Endothelial cell of umbilical vein (primary cell): ENCODE measurements at places on chromosomes 7 and 10. TPM values are rescaled to one million over a fixed set of nuclear protein-coding genes. Genes with fewer than 3 reads are reported as not detected.

- H3K27me3 ChIP-seq: no peaks in the 10 kb centered on the region
- DNase-seq: peak; percentile 71
- H3K27ac ChIP-seq: peak overlapping the region; percentile 47
- H3K4me3 ChIP-seq: no peak overlapping the region
- H3K4me1 ChIP-seq: peaks cover 19% of the 10 kb centered on the region
Observed at GRCh38 chr10:73940634-73941221, 29.8 kb downstream of the PLAU start.

- no peaks in the 10 kb centered on the region for H3K4me1 ChIP-seq
- H3K27me3 ChIP-seq: no peaks in the 10 kb centered on the region
- peak; percentile 44 for DNase-seq
- no peak overlapping the region for H3K27ac ChIP-seq
- no peak overlapping the region for H3K4me3 ChIP-seq
- H3K36me3 ChIP-seq: no peaks in the 10 kb centered on the region
Observed at GRCh38 chr7:113698556-113699220, 220.1 kb downstream of the PPP1R3A start.

DNA sequence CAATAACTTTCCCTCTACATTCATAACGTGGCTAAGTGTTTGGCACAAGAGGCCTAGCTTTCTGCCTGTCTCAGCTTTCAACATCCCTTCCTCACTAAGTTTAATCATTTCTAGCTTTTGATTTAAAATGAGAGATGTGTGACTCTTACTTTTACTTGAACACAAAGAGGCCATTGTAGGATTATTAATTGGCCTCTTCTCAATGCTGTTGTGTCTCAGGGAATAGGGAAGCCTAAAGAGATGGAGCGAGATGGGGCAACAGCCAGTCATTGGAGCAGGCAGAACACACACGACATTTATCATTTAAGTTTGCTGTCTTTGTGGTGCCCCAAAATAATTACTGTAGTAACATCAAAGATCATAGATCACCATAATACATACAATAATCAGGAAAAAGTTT lies 167.1 kb upstream of the TRIM24 start:
- no peak overlapping the region for H3K4me3 ChIP-seq
- peaks cover 3% of the 10 kb centered on the region for H3K4me1 ChIP-seq
- no peak for DNase-seq
- H3K36me3 ChIP-seq: no peaks in the 10 kb centered on the region
- no peak overlapping the region for H3K27ac ChIP-seq
- no peaks in the 10 kb centered on the region for H3K27me3 ChIP-seq

DNA sequence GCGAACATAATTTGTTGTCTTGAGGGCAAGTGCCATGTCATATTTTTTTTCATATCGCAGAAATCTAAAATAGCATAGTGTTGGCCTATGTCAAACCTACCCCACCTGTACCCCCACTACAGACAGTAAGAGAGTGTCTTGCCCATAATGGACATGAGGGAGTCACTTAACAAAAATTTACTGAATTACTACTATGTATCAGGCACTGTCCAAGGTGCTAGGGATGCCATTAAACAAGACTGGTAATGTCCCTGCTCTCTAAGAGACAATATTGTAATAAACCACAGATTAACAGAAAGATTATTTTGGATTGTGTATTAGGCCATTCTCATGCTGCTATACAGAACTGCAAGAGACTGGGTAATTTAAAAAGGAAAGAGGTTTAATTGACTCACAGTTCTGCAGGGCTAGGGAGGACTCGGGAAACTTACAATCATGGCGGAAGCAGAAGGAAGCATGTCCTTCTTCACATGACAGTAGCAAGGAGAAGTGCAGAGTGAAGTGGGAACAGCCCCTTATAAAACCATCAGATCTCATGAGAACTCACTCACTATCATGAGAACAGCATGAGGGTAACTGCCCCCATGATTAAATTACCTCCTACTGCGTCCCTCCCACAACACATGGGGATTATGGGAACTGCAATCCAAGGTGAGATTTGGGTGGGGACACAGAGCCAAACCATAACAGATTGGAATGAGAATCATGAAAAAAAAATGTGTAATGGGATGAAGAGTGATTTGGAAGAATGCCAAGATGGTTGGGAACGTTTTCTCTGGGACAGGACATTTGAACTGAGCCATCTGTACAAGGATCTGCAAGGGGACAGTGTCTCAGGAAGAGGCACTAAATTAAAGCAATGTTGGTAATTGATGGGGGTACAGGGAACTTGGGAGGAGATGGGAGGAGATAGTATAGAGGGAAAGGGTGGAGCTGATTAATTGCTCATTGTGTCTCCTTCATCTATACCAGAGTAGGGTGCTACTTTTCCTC lies 108.5 kb downstream of the FAM107B start:
- H3K36me3 ChIP-seq: no peaks in the 10 kb centered on the region
- no peaks in the 10 kb centered on the region for H3K27me3 ChIP-seq
- H3K27ac ChIP-seq: no peak overlapping the region

DNA sequence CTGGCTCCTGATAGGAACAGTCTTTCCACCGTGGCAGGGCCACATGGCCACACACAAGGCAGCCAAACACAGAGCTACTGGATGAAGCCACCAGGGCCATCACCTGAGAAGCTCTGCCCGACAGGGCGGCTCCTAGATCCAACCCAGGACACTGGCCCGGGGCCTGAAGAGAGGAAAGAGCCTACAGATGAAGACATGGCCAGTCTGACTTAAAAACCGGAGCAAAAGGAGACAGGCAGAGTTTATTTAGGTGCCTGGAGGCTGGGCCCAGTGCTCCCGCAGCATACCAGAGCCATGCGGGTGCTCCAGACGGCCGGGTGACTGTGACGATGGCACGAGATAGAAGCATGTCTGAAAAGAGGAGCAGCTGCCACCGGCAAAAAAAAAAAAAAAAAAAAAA lies 3.9 kb downstream of the TECPR1 start:
- H3K36me3 ChIP-seq: no peaks in the 10 kb centered on the region
- no peak for DNase-seq
- no peak overlapping the region for H3K27ac ChIP-seq

DNA sequence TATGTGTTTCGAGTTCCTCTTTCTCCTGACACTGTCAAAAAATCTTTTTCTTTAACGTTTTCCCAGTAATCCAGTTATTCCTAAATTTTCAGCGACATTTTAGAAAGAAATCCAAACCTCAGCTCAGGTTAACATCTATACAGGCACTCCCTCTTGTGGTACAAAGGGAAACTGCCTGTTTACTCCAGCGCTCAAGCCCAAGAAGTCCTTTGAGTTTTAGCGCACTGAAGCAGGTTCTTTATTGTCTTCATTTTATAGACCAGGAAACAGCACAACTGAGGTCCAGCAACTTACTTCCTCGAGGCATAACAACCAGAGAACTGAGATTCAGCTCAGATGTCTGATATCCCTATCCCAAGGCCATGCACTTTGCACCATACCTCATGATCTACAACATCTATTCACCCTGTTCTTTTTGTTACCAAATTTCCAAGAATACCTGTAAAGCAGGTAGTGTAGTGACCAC lies 287.2 kb upstream of the MKLN1 start:
- H3K36me3 ChIP-seq: no peaks in the 10 kb centered on the region
- DNase-seq: peak; percentile 82
- no peak overlapping the region for H3K4me3 ChIP-seq
- H3K27ac ChIP-seq: no peak overlapping the region

GRCh38 chr7:24152877-24153472 lies 131.0 kb upstream of the NPY start:
- no peaks in the 10 kb centered on the region for H3K27me3 ChIP-seq
- DNase-seq: no peak
- no peaks in the 10 kb centered on the region for H3K36me3 ChIP-seq
- no peaks in the 10 kb centered on the region for H3K4me1 ChIP-seq
- no peak overlapping the region for H3K4me3 ChIP-seq

DNA sequence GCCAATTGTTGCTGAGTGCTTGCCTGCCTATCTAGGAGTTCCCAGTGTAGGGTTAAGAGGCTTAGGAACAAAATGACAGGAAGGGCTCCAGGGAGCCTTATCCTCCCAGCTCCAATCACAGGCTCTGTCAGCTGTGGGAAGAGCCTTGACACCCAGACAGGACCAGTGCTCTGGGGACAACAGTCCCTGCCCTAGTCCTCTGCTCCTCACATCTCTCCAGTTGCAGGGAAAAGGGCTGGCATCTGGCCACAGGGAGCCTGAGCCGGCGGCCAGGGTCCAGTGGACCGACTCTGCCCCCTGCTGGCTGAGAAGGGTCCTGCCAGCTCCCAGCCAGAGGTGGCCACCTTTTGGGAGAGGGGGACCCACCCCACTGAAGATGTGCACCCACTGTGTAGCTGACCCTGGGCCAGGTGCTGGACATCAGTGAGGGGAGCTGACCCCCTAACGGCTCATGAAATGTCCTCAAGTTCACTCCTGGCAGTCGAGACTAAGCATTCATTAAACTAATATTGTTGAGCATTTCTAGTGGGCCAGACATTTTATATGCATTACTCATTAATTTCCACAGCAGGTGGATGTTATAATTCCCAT lies 17.6 kb downstream of the DNAJB12 start:
- peaks cover 50% of the 10 kb centered on the region for H3K4me1 ChIP-seq
- peak; percentile 72 for DNase-seq
- peaks cover 21% of the 10 kb centered on the region for H3K36me3 ChIP-seq
- no peak overlapping the region for H3K4me3 ChIP-seq
- H3K27ac ChIP-seq: peak overlapping the region; percentile 97

DNA sequence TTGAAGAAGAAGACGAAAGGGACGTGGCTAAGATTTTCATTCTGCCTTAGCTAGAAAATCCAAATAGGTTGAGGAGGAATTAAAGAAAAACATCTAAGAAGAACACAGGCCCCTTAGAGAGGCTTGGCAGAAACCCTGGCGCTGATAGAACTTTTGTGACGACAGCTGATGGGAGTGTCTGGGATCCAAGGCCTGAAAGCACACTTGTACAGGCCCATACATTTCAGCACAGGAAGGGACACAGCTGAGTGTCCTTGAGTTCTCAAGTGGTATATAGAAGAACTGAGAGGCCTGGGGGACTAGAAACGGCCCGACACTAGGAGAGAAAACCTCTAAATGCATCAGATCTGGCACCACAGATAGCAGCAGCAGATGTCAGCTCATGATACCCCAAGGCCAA lies 39.5 kb downstream of the PRPS1L1 start:
- H3K27ac ChIP-seq: no peak overlapping the region
- no peaks in the 10 kb centered on the region for H3K27me3 ChIP-seq
- no peaks in the 10 kb centered on the region for H3K4me1 ChIP-seq
- no peak for DNase-seq

- no peak for DNase-seq
- no peaks in the 10 kb centered on the region for H3K27me3 ChIP-seq
- no peaks in the 10 kb centered on the region for H3K36me3 ChIP-seq
Observed at GRCh38 chr7:25895792-25896171, 256.2 kb upstream of the NFE2L3 start.

GRCh38 chr10:3684891-3685290 lies 100.1 kb downstream of the KLF6 start:
- no peak for DNase-seq
- no peaks in the 10 kb centered on the region for H3K27me3 ChIP-seq
- no peak overlapping the region for H3K4me3 ChIP-seq
- H3K27ac ChIP-seq: no peak overlapping the region
- no peaks in the 10 kb centered on the region for H3K4me1 ChIP-seq

GRCh38 chr10:71395621-71396020 lies 1.1 kb upstream of the CDH23 start:
- H3K4me1 ChIP-seq: no peaks in the 10 kb centered on the region
- H3K27me3 ChIP-seq: peaks cover 66% of the 10 kb centered on the region
- DNase-seq: no peak
- no peak overlapping the region for H3K27ac ChIP-seq

DNA sequence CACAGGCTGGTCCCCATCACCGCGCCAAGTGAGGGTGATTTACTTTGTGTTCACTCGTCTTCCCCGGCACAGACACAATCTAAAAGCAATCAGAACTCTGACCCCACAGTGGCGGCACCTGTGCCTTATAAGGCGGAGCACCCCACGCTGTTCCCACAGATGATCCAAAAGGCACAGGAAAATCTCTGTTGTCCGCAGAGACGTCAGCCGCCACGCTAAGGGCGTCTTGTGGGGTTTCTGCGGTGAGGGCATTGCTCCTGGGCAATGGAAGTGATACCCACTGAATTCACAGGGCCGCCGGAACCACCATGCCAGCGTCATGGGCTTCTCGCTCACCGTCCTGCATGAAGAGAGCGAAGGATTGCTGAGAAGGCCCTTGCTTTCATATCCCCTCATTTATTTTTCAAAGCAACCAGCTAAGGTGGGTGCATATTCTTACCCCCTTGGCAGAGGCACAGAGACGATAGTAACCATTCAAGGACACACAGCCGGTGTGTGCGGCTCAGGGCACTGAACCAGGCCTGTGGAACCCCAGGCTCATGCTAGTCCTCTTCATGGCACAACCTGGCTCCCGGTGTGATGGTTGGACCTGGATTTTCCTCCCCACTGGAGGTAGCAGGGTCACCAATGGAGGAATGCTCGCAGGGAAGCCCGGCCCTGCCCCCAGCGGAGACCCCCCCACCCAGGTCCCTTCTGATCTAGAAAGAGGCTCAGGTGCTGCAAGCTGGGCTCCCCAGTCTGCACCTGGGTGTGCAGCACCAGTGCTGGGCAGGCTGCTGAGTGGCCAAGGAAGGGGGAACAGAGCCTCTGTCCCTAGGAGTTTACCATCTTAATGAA lies 279.0 kb downstream of the TCERG1L start:
- no peak for DNase-seq
- H3K4me3 ChIP-seq: no peak overlapping the region
- no peak overlapping the region for H3K27ac ChIP-seq
- H3K4me1 ChIP-seq: no peaks in the 10 kb centered on the region
- no peaks in the 10 kb centered on the region for H3K27me3 ChIP-seq

DNA sequence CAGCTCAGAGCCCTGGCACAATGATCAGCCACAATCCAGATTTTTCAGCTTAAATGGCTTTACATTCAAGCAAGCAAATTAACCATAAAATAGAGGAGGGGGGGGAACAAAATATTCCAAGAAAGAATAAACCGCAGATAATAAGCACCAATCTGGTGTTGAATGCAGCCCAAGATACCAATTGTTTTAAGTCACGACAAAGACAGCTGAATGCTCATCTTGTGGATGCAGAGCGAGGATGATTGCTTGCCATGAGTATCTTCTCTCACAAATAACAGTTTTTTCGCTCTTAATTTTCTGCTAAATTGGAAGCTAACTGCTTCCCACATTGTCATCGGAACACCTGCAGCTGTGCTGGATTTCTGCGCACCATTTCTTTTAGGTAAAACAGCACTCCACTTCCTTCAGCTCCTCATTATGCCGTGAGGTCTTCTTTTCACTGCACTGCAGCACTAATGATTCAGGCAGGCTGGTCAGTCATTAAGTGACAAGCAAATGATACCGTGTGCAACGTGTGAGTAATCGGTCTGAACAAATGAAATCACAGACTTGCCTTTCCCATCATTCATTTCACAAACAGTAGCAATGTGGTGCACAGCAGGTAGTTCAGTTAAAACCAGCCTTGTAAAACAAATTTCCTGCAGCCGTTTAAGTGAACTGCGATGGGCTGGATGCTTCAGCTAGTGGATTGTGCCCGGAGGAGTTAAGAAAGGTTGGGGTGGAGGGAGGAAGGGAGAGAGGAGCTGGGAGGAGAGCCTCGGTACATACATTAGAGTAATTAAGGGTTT lies 106.4 kb upstream of the CDCA7L start:
- H3K27ac ChIP-seq: no peak overlapping the region
- no peak overlapping the region for H3K4me3 ChIP-seq
- no peaks in the 10 kb centered on the region for H3K4me1 ChIP-seq
- DNase-seq: peak; percentile 1

GRCh38 chr7:85719981-85720953 lies 533.4 kb upstream of the SEMA3D start:
- H3K4me1 ChIP-seq: no peaks in the 10 kb centered on the region
- H3K36me3 ChIP-seq: no peaks in the 10 kb centered on the region
- no peaks in the 10 kb centered on the region for H3K27me3 ChIP-seq
- DNase-seq: peak; percentile 17
- H3K27ac ChIP-seq: no peak overlapping the region

HMX2 gene
- total RNA-seq: not detected in 2 replicates

HTR5A gene
- total RNA-seq: not detected in 2 replicates

SRGN gene
- total RNA-seq: 433 and 450 TPM in 2 replicates

MRPS17 gene
- total RNA-seq: 19.5 TPM in 2 replicates

CALML3 gene
- total RNA-seq: not detected in 2 replicates

NODAL gene
- not detected in 2 replicates for total RNA-seq

ZNF107 gene
- 5.6 and 5.8 TPM in 2 replicates for total RNA-seq
